NCI-H345 (cell line): ENCODE measurements at places on chromosomes 2 and 18.
A peak's percentile ranks its signal among the peaks of the same experiment; 100 is the strongest.

GRCh38 chr18:31783059-31783458 is 22.4 kb upstream of the SLC25A52 start:
- DNase-seq: no peak

DNA sequence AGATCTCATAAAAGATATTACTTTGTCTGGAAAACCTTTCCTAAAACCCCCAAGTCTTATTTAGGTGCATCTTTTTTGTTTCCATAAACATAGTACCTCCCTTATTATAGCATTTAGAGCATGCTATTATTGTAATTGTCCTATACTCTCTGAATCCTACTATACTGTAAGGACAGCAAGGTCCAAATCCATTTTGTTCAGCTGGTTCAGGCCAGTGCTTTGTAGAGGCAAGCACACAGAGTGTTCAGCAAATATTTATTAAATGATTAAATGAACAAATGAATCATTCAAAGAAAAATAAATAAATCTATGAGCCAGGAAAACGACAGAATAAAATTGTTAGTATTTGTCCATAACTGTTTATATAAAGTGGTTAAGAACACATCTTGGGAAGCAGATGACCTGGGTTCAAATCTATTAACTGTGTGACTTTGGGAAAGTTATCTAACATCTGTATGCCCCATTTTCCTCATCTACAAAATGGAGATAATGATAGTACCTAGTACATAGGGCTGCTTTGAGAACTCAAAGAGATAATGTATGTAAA is 86.0 kb downstream of the COL3A1 start:
- DNase-seq: no peak

- DNase-seq: no peak
Observed at GRCh38 chr2:237434866-237435311, 20.9 kb upstream of the COL6A3 start.

GRCh38 chr2:40213071-40213470 is 238.8 kb downstream of the SLC8A1 start:
- no peak for DNase-seq

DNA sequence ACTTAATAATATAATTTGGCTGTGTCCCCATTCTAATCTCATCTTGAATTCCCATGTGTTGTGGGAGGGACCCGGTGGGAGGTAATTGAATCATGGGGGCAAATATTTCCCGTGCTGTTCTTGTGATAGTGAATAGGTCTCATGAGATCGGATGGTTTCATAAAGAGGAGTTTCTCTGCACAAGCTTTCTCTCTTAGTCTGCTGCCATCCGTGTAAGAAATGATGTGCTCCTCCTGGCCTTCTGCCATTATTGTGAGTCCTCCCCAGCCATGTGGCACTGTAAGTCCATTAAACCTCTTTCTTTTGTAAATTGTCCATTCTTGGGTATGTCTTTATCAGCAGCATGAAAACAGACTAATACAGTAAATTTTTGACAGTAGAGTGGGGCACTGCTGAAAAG is 102.5 kb upstream of the LTBP1 start:
- no peak for DNase-seq

DNA sequence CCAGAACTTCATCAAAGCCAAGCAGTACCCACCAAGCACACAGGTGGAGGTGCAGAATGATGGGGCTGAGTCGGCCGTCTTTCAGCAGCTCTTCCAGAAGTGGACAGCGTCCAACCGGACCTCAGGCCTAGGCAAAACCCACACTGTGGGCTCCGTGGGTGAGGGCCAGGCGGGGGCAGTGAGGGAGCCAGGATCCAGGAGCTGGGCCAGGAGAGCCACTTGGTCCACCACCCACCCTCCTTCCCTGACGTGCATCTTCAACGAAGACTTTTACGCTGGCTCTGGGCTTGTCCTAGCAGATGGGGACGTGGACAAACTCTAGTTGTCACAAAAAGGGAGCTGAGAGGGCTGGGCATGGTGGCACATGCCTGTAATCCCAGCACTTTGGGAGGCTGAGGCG is 11.8 kb downstream of the VIL1 start:
- no peak for DNase-seq

DNA sequence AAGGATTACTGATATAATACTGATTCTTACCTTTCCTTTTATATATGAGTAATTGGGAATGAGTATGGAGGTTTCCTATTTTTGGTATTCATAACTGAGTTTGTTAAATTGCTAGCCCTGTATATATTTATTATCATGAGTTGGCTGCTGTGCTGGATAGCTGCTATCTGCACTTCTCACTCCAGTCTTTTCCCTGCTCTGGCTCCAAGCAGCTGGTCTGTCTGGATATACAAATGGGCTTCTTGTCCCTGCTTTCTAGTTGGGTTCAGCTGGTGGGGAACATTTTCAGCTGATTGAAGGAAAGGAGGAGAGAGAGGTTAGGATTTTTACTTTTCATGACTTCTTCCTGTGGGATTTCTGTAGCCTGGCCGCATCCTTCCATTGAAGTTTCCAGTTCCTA is 41.2 kb downstream of the AGFG1 start:
- DNase-seq: no peak

DNA sequence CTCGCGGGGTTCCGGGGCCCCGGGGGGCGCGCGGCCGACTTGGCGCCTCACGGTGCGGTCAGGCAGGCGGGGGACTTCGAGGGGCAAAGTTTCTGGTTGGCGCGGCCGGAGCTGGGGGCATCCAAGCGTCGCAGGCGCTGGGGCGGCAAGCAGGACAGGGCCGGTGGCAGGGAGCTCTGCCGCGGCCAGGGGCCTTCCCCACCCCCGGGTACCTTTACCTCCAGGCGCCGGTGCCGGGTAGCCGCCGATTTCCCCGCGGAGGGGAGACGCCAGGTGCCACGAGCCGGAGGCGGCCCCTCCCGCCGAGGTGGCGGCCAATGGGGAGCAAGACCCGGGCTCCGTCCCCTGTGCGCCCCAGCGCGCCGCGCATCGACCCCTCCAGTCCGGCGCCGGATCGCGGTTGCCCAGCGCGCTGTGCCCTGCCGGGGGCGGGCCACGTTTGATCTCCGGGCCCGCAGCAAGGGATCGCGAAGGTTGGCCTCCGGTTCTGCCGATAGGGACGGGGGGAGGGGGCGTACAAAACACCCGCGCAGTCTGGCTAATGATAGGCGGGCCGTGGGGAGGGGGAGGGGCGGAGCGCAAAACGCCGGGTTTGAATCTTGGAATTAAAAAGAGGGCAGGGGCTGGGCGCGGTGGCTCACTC is at the start of gene ST8SIA5:
TSS of gene ST8SIA5 (minus strand) at position 495 of the 643 bp plus-strand sequence. CDS start 545 bp downstream, outside the sequence.
- DNase-seq: peak; percentile 88

DNA sequence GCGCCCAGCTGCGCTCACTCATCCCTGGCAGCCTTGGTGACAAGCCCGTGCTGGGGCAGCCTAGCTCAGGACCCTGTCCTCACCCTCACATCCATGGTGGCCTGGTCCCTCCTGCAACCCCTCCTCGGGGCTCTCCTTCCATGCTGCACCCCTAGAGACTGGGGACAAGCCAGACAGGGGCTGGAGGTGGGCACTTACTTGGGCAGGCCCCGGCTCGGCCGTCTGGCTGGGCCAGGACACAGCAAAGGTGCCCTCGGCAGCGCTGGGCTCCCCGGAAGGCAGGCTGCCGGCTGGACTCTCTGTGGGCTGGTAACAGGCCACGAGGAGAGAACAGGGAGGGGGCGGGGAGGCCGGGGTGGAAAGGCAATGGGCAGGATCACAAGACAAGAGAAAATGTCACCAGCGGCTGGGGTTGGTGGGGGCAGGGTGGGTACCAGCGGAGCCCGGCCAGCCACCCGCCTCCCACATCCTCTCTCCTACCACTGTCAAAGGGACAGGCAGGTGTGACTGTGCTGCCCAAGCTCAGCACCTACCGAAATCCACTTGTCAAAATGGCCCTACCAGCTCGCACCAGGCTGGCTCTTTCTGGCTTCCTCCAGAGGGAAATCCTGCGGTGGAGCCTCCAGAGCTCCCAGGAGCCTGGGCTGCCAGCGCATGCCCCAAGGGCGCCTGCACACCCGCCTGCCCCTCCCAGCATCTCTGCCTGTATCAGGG is 54.7 kb downstream of the BIN1 start:
- no peak for DNase-seq

DNA sequence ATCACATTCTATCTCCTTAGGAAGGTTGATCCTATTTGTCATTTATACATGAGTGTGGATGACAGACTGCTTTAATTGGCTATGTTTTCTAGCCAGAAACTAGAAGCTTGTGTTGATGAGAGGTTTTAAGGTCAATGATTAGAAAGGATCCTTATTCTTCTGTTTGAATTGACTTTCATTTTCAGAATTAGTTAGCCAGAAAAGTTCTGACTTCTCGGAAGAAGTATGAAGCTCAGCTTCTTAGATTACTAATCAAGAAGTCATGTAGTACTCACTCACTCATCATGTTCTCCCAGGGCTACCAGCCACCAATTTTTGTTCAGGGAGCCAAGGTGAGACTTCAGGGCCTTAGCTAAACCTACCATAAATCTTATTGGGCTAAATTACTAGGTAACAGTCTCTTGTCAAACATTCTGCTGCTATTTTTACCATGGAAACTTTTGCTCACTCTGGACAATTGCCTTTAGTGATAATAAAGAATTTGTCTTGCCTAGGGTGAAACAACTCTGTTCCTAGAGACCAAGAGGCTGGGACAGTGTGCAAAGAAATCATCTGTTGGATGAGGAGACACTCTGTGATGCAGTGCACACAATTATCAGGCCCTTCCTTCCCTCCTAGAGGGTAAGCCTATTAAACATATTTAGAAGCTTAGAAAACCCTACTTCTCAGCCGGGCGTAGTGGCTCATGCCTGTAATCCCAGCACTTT is 111.6 kb upstream of the DNMT3A start:
- no peak for DNase-seq

GRCh38 chr18:31102941-31103340 is 720 bp upstream of the DSC2 start:
- DNase-seq: no peak
